Nucleus accumbens (tissue), 56 donors: ENCODE measurements at places on chromosomes 7 and 10.

- DNase-seq: no peak
Observed at GRCh38 chr7:37284805-37285231, 163.8 kb downstream of the ELMO1 start.

- no peak for DNase-seq
Observed at GRCh38 chr7:140160308-140160707, 16.5 kb downstream of the KDM7A start.

DNA sequence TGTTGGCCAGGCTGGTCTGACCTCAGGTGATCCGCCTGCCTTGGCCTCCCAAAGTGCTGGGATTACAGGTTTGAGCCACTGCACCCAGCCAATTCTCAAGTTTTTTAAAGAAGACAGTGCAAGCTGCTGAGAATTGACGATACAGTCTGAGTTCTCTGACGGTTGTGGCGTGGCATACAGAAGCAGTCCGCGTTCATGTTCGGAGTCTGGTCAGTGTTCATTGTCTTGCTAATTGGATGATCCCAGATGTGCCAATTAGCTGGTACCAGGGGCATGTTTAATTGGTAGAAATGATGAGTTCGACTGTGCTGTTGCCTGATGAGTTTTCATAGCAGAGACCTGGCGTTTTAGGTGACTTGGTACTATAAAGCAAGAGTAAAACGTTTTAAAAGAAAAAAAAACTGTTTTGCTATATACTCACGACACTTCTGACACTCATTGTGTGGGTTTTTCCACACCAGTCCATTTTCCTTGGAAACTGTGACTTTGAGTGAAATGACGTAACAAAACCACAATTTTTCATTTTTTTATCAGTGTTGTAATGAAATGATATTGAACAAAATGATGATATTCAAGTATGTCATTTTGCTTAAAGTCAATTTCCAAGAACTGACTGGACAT, 32.3 kb downstream of the CAMK1D start:
- DNase-seq: no peak

DNA sequence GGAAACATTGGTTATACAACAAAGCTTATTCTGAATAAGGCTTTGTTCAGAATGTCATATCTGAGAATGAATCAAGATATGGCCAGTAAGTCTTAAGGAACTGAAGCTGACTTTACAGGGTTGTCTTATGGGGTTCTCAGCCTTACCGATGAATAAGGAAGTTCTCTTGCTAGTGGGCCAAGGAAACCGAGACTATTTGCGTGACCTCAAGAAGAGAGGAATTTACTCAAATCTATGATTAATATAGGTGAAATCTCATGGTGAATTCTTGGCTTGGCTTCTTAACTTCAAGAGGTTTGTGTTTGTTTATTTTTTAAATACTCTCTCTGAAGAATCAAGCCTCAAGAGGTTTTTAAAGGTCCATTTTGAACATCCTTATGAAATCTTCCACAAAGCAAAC, 4.7 kb upstream of the MRLN start:
- no peak for DNase-seq

- no peak for DNase-seq
Observed at GRCh38 chr10:132417957-132418441, 21.0 kb downstream of the PWWP2B start.

DNA sequence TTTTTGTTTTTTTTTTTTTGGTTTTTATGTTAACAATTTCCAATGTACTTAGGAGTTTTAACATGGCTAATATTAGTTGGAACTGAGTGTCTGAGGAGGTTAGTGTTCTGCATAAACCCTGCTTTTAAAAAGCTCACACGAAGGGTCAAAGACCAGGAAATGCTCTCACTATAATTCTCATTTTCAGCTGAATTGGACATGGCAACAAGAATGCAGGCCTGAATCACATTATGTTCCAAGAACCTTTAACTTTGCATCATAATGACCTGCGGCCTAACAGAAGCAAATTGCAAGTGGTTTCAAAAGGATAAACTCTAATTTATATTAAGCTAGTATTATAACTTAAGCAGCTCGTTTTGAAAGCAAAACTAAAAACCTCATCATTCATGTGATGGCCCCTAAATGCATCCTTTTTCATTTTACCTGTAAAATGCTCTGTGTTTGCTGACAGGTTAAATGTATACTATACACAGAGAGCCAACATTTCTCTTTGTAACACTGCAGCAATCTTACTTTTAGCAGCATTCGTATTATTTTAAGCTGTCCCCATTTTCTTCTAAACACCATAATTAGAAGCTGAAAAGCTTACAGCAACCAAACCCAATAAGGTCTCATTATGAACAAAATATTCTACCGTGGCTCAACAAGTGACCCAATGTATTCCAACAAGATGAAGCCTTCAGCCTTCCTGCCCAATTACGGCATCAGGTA, 242.8 kb upstream of the SP4 start:
- DNase-seq: no peak

GRCh38 chr10:12201543-12201942, 5.6 kb downstream of the CDC123 start:
- DNase-seq: no peak

- DNase-seq: no peak
Observed at GRCh38 chr7:65509368-65510186, 135.9 kb downstream of the ZNF92 start.

GRCh38 chr7:28381466-28381865, 30.9 kb upstream of the CREB5 start:
- DNase-seq: no peak

DNA sequence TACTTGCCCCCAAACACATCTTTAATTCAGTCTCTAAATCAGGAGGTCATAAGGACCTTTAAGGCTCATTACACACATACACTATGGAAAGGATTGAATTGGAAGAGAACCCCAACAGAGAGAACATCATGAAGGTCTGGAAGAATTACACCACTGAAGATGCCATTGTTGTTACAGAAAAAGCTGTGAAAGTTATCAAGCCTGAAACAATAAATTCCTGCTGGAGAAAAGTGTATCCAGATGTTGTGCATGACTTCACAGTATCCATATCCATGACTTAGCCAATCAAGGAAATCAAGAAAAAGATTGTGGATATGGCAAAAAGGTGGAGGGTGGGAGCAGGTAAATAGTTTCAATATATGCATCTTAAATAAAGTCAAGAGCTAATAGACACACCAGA, 13.7 kb downstream of the LIPA start:
- DNase-seq: no peak

- no peak for DNase-seq
Observed at GRCh38 chr10:45410807-45411606, 37.0 kb downstream of the ALOX5 start.

GRCh38 chr10:10758306-10758705, 259.4 kb upstream of the CELF2 start:
- DNase-seq: no peak

GRCh38 chr7:47803846-47804245, 144.4 kb downstream of the PKD1L1 start:
- DNase-seq: no peak
